ENCODE measurements at places on chromosomes 16 and 17.
A peak's percentile ranks its signal among the peaks of the same experiment; 100 is the strongest.

GRCh38 chr17:55322453-55322985, 57.8 kb downstream of the HLF start:
- no peak for DNase-seq

DNA sequence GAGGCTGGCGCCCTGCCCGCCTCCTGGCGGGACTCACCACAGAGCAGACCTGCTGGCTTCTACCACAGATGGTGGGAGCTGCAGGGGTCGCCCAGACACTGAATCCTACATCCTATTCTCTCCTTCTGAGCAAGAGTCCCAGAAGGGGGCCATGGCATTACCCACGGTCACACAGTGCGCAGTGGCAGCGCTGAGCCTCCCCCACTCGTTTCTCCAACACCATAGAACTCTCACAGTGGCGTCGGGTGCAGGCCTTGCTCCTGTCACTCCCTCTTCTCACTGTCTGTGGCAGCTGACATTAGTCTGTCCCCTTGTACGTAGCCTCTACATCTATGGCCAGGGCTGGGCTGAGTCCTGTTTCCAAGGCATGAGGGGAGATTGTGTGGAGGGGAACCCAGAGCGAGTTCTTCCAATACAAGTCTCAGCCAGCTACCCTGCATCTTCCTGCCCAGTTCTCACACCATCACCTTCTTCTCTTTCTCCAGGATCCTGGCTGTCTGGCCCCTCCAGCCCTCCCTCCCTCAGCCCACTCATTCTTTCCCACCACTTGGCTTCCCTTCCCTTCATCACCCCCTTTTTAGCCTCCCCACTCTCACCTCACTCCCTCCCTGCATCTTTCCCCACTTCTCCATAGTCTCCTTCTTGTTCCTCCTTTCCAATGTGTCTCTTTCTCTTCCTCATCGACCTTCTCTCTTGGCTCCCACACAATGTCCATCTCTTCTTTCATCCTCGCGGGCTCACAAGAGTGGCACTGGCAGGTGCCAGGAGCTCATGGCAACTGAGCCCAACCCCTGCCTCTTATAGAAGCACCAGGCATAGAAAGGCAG, 5.9 kb downstream of the UBTF start:
- no peak for DNase-seq

- DNase-seq = no peak
These were observed 798 bp downstream of the CLDN9 start for GRCh38 chr16:3013491-3013951.

DNA sequence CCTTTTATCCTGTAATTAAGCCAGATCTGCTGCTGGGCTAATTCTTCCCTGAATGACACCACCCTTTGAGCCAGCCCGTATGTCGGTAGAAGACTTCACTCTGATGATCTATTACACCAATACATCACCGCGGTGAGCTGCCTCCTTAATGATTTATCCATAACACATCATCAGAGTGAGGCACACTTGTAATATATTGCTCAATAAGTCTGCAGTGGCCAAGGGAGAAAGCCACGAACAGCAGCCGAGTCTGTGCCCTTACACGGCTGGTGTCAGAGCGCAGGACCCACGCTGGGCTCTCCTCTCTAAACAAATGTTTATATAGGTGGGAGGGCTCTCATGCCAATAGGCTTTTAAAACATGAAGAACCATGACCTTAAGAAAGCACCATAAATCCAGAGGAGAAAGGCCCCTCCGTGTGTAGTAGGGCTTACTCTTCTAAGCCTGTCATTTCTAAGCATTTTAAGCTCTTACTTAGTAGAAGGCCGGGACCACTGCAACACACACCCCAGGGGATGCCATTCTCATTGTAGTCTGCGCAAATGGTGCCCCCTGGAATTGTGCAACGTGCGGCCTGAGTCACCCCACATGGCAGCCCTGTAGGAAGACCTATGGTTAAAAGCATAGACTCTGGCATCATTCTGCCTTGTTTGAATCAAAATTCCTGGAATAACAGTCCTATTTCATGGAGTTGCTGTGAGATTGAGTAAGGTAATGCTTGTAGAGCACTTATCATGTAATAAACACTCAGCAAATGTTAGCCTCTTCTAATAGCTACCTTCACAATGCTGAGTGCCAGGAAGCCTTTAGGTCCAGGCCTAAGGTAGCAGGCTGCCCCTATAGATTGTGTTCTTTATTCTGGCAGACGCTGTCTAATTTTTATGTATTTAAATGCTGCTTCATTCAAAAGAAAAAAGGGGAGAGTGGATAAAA, 26.1 kb downstream of the MRPS23 start:
- no peak for DNase-seq

- DNase-seq = no peak
These were observed 25.0 kb downstream of the MPRIP start for GRCh38 chr17:17067257-17067656.

DNA sequence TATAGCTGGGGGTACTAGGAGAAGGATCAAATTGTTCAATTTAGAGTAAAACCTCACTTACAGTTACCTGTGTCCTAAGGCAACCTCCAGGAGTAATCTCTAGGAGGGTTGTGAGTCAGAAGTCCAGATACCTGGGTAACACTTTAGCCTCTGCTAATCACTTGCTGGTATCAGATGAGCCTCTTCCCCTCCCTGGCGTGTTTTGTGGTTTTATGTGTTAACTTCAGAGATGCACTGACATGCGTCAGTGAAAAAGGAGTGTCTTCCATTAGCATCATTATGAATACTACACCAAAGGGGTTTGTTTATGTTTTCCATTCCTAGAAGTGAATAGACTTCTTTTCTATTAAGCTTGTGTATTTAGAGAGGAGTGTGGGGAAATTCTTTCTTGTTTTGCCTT, 208.2 kb downstream of the FTO start:
- DNase-seq = no peak

- DNase-seq = peak; percentile 25
These were observed 997 bp downstream of the ACADVL start for GRCh38 chr17:7220593-7221277.

- no peak for DNase-seq
These were observed 346.6 kb upstream of the TNRC6C start for GRCh38 chr17:77611791-77612502.

DNA sequence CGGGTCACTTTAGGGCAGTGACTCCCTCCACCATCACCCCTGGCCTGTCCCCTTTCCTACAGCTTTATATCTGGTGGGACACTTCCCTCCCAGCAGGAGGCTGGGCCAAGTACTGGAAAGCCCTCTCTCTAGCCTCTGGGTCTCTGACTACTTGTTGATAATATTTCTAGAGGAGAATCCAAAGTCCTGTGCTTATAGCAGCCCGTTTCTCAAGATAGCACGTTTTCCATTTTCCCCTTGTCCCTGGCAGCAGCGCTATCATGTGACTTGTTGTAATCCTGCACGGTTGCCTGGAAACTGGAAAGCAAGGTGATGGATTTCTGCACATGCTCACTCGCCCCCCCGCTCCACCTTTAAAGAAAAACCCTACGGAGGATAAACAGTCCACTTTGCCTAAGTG, 3.3 kb upstream of the AXIN2 start:
- no peak for DNase-seq

GRCh38 chr17:41265078-41265477, at the start of gene KRTAP9-6:
TSS of gene KRTAP9-6 (plus strand) at chr17:41265378. CDS start at chr17:41265378, 0 bp downstream.
- DNase-seq = no peak

- DNase-seq = peak; percentile 10
These were observed 70.6 kb upstream of the CLEC3A start for GRCh38 chr16:77951788-77952187.

DNA sequence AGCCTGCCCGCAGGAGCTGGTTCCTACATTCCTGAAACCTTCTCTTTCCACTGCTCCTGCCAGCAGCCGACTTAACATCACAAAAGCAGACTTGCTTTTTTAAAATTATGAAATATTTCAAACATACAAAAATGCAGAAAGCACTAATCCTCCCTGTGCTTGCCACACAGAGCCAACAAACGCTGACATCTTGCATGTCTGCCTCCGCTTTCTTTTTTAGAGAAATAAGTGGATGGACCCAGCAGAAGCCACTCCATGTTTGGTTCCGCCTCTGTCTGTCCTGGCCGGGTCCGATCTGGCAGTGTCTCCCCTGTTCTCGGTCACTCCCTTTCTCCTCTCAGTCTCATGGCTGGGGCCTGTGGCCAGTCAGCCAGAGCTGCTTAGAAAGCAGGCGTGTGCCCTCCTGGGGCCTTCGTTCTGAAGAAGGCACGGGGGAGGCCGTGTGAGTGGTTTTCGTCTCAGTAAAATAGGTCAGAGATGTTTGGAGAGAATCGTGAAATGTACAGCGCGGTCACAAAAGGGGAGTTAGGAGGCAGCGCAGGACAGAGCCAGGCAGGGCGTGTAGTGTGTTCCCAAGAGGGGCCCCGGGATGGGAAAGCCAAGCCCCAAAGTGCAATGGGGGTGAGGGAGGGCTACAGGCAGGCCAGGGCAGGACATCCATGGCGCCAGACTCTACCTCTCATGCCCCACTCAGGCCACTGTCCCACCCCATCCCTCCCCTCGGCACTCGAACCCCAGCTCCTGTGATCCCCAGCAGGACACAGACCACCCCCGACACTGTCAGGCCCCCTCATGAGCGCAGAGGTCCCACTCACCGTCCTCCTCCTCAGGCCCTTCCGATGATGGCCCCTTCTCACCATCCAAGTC, 23.2 kb downstream of the MXRA7 start:
- DNase-seq = no peak

GRCh38 chr17:51029568-51030463, 90.9 kb downstream of the SPAG9 start:
- no peak for DNase-seq

DNA sequence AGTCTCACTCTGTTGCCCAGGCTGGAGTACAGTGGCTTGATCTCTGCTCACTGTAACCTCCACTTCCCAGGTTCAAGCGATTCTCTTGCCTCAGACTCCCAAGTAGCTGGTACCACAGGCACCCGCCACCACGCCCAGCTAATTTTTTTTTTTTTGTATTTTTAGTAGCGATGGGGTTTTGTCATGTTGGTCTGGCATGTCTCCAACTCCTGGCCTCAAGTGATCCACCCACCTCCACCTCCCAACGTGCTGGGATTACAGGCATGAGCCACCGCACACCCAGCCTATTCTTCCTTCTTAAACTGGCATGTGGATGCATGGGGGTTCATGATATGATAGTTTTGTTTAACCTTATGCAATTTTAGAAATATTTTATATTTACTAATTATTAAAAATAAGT, 39.4 kb upstream of the VWA3A start:
- no peak for DNase-seq

- no peak for DNase-seq
These were observed 12.8 kb downstream of the PLXDC1 start for GRCh38 chr17:39138431-39139160.

DNA sequence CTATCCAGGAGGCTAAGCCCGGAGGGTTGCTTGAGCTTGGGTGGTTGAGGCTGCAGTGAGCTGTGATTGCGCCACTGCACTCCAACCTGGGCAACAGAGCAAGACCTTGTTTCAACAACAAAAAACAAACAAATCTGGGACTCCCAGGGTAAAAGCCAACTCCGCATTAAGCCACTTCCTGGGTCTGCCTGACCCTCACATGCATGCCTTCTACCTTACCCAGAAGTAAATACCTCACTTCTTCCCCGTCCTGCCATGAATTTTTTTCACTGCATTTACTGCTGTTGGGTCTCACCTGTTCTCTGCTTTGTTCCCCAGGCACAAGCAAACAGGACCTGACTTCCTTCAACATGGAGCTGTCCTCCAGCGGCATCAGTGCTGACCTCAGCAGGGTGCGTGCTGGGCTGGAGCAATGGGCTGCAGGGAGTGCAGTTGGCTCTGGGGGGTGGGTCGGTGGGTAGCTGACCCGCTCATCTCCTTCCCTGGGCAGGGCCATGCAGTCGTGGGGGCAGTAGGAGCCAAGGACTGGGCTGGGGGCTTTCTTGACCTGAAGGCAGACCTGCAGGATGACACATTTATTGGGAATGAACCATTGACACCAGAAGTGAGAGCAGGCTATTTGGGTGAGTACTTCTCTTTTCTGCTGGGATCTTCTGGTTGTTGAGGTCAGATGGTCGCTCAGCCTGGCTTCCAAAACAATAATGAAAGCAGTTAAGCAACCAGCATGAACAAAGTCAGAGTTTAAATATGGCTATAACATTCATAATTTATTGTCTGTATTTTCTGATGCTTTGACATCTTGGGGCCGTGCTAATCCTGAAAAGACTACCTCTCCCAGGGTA, 16.4 kb downstream of the ITGAL start:
- no peak for DNase-seq

DNA sequence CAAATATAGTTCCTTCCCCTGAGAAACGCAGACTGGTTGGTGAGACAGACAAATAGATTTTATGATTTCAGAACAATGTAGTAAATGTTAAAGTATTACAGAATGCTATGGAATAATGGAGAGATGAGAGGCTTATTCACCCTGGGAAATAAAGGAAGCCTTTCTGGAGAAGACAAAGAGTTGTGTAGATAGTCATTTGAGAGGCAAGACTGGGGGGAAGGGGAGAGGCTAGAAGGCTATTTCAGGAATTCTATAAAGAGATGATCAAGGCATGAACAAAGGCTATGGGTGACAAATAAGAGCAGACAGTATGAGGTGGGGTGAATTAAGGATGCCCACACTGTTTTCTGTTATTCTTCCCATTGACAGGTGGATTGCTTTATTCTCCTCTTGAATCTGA, 211.4 kb downstream of the GRIN2A start:
- DNase-seq = no peak

DNA sequence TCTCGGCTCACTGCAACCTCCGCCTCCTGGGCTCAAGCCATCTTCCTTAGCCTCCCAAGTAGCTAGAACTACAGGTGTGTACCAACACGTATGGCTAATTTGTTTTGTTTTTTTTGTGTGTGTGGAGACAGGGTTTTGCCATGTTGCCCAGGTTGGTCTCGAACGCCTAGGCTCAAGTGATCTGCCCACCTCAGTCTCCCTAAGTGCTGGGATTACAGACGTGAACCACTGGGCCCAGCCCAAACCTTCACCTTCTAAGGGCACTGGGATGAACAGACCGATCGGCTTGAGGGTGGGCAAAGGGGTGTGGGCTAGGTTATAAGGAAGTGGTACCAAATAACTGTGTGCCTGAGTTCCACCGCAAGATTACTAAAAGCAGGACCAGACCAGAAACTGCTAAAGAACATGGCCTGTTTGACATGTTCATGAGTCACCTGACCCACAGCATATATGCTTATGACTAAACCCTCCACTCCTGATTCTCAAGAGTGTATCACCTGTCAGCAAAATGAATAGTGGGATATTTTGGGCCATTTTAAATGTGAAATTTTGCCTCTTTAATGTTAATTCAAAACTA, 8.1 kb downstream of the TMEM97 start:
- DNase-seq = no peak

DNA sequence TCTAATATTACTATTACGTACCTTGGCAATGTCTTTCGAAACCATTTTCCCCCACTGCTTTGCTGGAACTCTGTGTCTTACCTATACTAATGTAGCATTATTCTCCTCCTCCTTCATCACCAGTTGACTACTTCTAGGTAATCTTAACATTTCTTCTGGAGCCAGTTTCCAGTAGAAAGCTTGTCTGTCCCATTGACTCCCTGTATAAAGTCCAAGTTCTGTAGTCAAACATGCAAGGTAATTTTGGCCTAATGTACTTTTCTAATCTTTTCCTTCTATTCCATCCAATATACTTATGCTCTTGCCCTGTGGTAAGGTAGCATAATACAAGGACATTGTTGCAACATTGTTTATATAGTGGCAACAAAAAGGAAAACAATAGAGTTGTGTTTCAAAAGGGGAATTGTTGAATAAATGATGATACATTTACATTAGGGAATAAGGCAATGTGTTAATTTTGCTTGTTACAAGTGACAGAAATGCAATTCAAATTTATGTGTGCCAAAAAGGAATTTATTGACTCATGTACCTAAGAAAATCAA, 27.9 kb downstream of the OMG start:
- DNase-seq = no peak
